ENCODE measurements at places on chromosomes 5 and 9. TPM values are rescaled to one million over a fixed set of nuclear protein-coding genes. Genes with fewer than 3 reads are reported as not detected.

OLFML2A gene
- total RNA-seq, result 0.11 TPM

LRSAM1 gene
- total RNA-seq, result 12.8 TPM

SLC6A3 gene
- total RNA-seq, result not detected

C5orf34 gene
- total RNA-seq, result 4.3 TPM

IL31RA gene
- 5.4 TPM for total RNA-seq

TAF11L10 gene
- total RNA-seq, result not detected

ZFP2 gene
- not detected for total RNA-seq

KCNT1 gene
- not detected for total RNA-seq

RNF130 gene
- total RNA-seq, result 28.9 TPM

SEMA5A gene
- 1.7 TPM for total RNA-seq

PAEP gene
- not detected for total RNA-seq

IL33 gene
- 1.2 TPM for total RNA-seq

RGS14 gene
- total RNA-seq, result 17.8 TPM

PCDHA1 gene
- not detected for total RNA-seq

PCDHB15 gene
- 0.04 TPM for total RNA-seq

SPATA31A3 gene
- not detected for total RNA-seq

DMRT3 gene
- total RNA-seq, result not detected

RASGRF2 gene
- total RNA-seq, result under 0.01 TPM

C5orf58 gene
- total RNA-seq, result not detected

KIF4B gene
- total RNA-seq, result not detected

TMEM232 gene
- not detected for total RNA-seq

CKS2 gene
- 416 TPM for total RNA-seq

EEIG1 gene
- 2.7 TPM for total RNA-seq

IRX1 gene
- 41.2 TPM for total RNA-seq

MAMDC2 gene
- total RNA-seq, result 2.2 TPM

GFM2 gene
- 36.6 TPM for total RNA-seq

CYSTM1 gene
- total RNA-seq, result 81.1 TPM

RANBP17 gene
- 1.6 TPM for total RNA-seq

TTC16 gene
- not detected for total RNA-seq

TSSK1B gene
- 0.04 TPM for total RNA-seq

SUSD3 gene
- 3.1 TPM for total RNA-seq

HRCT1 gene
- total RNA-seq, result 0.68 TPM

EGR1 gene
- total RNA-seq, result 65.0 TPM

AFAP1L1 gene
- total RNA-seq, result 10.5 TPM

GARNL3 gene
- total RNA-seq, result 1.3 TPM

CFAP157 gene
- total RNA-seq, result not detected

PDLIM7 gene
- total RNA-seq, result 206 TPM

EXOSC3 gene
- 41.3 TPM for total RNA-seq

PCA3 gene
- not detected for total RNA-seq

CATSPER3 gene
- not detected for total RNA-seq

RNF208 gene
- total RNA-seq, result not detected

GRXCR2 gene
- total RNA-seq, result not detected

OSMR gene
- total RNA-seq, result 27.3 TPM

RAB24 gene
- 10.7 TPM for total RNA-seq

NPR3 gene
- 0.08 TPM for total RNA-seq

SLC22A4 gene
- 2.2 TPM for total RNA-seq

FRMD3 gene
- 0.23 TPM for total RNA-seq

TOR1B gene
- 29.1 TPM for total RNA-seq

IL5 gene
- total RNA-seq, result not detected

NFIB gene
- 21.3 TPM for total RNA-seq

NKD2 gene
- total RNA-seq, result not detected

ADAM19 gene
- total RNA-seq, result 15.2 TPM

FCN2 gene
- total RNA-seq, result not detected

OMD gene
- not detected for total RNA-seq
